Activated T-cell treated with anti-CD3 and anti-CD28 coated beads, Interleukin-2, amount 50 U/mL, for 4 hours (primary cell): ENCODE measurements at places on chromosomes 11 and 22. TPM values are rescaled to one million over a fixed set of nuclear protein-coding genes. Genes with fewer than 3 reads are reported as not detected.

The TNNI2 gene
- total RNA-seq, result not detected

The CYP2D6 gene
- total RNA-seq, result 1.1 TPM

DNA sequence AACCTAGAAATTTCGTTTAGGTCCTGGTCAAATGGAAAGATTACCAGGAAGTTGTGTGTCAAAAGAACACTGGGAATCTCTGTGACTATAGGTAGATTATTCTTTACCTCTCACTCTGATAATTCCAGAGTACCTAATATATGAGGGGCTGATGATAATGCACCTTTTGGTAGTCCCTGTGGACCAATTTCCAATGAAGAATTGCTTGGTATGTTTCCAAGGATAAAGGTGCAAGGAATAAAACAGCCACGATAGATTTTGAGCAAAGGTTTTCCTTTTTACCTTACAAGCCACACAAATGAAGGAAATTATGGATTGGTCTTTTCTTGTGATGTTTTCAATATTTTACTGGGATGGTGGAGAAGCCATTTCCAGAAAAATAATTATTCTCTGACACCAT, at the start of gene OR8H1:
OR8H1 (minus strand) TSS at position 101 of the 400 bp plus-strand sequence. CDS start 1,192 bp downstream, outside the sequence.
- no peak for DNase-seq

- no peak for DNase-seq
Observed at GRCh38 chr11:12199231-12199948, 89.0 kb downstream of the MICAL2 start.

DNA sequence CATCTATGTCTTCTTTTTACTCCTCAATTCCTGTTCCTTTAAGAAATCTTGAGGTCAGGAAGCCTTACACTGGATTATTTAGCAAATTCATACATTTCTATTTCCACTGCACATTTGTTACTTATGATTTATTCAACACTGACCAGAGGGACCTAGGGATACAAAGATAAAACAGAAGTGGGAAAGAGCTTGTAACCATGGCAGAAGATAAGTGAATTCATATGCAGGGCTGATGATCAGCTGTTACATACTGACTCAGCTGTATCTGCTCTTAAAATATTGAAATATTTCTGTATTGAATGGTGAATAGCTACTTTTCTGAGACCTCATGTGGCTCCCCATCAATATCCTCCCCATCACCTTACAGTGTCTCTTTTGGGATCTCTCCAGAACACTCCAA, 25.2 kb downstream of the HORMAD2 start:
- no peak for DNase-seq

DNA sequence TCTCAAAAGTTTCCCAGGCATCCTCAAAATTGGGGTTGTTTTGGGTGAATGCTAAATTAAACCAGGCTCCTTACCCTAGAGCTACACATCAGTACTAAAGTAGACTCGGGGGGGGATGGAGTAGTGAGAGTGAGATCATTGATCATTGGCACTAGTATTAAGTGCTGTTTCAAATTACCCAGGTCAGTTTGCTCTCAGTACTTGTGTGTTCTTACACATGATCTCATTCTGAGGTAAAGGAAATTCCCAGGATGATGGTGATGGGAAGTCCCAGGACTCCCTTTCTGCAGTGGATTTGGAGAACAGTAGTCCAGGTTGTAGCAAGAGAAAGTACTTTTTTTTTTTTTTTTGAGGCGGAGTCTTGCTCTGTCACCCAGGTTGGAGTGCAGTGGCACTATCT, 12.5 kb downstream of the RBM4 start:
- DNase-seq, result no peak

- DNase-seq, result no peak
Observed at GRCh38 chr22:26885441-26886261, 228.3 kb downstream of the MIAT start.

DNA sequence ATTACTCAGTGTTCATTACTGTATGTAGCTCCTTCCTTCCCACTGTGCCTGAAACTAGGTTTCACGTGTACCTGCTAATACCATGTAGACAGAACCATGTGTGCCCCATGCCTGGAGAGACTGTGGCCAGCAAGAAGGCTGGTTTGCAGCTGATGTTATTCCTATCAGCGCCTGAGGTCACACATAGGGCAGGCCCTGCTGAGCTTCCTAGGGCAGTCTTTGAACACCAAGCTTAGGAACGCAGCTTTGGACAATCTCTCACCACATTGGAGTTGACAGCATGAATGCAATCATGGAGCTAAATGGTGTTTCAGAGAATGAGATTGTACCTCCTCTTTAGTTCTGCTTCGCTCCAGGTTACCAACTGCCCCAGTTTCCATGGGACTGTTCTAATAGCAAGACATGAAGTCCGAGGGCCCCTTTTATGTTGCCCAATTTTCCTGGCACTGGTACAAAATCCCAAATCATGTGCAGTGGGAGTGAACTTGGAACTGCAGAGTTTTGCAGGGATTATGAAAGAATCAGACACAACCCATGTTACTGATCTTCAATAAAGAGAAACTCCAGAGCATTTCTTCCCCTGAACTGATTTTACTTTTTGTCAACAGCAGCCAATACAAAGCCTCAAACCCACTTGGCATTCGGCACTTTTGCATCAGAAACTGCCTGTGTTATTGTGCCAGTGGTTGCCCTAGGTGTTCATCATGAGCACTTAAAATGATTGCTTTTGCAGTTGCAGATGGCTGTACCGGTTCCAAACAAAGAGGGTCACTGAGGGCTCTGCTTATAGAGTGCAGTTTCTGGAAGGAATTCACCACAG, 154.2 kb upstream of the TTC12 start:
- DNase-seq, result no peak

DNA sequence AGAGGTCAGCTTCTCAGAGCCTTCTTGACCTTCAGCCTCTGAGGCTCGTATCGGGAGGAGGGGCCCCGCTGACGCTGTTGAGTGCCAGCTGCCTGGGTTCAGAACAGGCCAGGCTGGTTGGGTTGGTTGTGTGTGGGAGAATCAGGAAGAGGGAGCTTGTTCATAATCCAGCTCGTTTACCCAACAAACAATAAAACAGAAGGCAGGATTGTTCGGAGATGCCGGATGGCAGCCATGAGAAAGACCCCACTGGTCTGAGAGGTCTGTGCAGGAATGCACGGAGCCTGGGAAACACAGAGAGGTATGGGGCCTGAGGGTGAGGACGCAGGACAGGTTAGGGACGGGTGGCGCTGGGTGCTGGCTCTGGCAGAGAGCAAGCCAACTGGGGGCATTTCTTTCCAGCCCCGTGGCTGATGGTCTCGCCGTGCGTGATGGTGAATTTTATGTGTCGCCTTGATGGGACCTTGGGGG, 31.6 kb upstream of the SHANK2 start:
- no peak for DNase-seq

GRCh38 chr22:27348634-27349033, 452.9 kb downstream of the MN1 start:
- no peak for DNase-seq

DNA sequence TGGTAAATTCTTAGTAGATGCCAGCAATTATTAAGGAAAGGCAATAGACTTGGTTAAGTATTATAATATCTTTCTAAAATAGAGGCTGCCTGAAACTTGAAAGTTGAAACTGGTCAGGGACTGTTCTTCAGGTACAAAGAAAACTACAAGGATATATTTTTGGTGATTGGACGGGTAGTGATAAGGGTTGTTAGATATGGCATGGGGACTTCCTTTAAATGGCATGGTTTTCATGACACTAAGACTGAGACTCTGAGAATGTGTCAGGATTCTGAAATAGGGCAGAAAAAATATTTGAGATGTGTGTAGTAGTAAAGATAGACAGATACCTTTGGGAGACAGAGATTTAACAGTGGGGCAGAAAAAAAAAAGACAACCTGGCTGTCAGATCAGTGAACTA, 108.4 kb upstream of the SLC5A12 start:
- DNase-seq, result no peak

GRCh38 chr11:69438286-69438920, 43.1 kb upstream of the LINC01488 start:
- DNase-seq, result no peak
